ENCODE measurements at places on chromosomes 7 and 10.

DNA sequence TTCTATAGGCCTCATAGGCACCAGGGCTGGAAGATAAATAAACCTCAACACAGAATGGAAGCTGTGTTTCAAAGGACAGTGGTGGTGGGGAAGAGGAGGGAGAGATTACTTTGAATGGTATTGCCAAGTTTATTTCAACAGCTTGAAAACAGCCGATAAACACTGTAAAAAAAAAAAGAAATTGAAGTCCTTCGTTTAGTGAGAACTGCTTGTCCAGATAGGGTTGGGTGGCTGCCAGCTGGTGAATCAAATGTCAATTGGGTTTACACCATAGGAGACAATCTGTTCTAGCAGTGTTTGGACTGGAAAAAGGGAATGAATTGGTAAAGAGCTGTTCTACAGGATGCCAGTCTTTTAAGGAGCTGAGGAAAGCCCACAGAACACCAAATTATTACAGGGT is 254.8 kb downstream of the PHF14 start:
- no peak for DNase-seq

GRCh38 chr7:54907981-54908380 is 110.8 kb upstream of the EGFR start:
- DNase-seq, result no peak

DNA sequence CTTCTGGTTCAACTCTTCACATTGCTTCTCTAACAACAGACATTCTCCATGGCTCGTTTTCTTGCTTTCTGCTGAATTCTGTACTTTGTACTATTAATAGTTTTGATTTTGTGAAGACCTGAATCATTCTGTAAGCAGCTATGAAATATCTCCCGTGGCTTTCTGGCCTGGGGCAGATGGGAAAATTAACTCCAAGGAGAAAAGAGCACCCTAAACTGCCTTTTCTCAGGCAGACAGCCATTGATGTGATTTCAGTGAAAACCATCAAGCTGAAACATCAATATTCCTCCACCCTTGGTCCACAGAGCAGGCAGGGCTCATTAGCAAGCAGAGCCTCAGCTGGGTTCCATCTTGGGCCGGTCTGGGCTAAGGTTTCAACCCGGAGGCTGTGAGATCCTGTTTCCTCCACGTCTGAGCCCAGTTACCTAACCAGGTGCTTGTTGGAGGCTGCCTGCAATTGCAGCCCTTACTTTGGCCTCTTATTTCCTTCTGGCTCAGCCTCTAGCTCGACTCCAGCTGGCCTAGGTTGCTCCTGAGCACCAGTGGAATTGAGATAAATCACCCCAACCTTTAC is 21.1 kb upstream of the EZH2 start:
- no peak for DNase-seq

DNA sequence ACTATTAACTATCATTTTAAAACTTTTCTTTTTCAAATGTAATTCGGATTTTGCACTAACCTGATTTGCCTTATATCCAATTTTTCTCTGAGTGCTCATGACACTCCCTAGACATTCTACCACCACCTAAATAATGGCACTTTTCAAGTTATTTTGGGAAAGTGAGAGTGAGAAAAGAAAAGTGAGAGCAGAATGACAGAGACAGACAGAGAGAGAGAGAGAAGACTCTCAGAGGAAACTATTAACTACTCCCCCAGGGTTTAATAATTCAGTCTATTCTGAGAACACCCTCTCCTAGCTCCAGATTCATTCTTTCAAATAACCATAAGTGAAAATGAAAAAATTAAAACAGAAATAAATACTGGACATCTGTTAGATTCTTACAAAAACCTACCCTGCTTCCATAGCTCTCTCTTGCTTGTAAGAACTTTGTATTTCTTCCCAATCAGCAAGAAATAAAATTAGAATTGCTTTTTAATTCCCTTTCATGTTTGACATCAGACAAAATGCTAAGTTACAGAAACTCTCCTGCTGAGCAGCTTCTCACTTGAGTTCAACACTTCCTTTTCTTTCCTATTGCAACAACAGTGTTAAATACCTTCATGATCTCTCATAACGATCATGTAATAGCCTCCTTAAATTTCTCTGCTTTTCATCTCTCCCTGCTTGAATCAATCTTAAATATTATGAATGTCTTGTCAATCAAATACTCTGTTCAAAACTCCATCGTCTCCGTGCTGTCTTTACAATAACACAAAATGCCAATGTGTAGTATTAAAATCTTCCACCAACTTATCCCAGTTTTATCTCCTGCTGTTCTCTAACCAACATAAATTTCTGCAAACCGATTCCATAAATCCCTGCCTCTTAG is 191.7 kb downstream of the SEMA3E start:
- no peak for DNase-seq

GRCh38 chr10:72426986-72427385 is 72.3 kb upstream of the DNAJB12 start:
- DNase-seq, result no peak

GRCh38 chr7:2824026-2824677 is 20.0 kb downstream of the GNA12 start:
- no peak for DNase-seq

GRCh38 chr7:73972614-73973013 is 55.4 kb upstream of the ELN start:
- DNase-seq, result no peak

DNA sequence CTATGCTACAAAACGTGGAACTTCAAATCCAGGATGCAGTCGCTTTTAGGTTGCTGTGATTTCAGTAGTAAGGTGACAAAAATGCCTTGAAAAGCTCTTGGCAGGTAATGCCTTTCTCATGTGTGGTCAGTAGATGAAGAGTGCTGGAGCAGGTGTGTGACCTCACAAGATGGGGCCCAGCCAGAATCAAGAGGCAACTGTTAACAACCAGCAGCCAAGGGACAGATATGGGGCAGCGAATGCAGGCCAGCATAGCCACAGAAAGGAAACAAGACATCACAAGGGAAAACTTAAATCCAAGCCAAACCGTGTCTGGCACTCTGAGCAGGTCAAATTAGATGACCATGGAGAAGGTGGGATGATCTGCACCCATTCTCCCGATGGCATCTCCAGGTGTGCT is 12.3 kb downstream of the HUS1 start:
- DNase-seq, result no peak

DNA sequence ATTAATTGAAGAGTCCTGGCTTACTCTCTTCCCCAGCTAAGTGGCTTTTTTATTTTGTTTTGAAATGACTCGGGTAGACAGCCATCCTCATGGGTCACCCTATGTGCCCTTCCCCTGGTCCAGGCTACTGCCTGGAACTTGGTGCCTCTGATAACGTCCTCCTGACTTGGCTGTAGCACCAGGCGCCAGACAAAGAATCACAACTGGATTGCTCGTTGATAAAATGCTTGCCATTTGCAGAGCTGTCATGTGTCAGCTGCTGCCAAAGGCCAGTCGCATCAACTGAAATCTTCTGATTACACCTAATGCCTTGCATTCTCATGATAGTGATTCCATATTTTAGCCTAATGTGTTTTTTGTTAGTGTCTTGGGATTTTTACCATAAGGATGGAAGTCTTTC is 27.4 kb upstream of the ABLIM1 start:
- DNase-seq, result no peak

GRCh38 chr7:1091644-1092027 is 3.7 kb downstream of the GPER1 start:
- no peak for DNase-seq

DNA sequence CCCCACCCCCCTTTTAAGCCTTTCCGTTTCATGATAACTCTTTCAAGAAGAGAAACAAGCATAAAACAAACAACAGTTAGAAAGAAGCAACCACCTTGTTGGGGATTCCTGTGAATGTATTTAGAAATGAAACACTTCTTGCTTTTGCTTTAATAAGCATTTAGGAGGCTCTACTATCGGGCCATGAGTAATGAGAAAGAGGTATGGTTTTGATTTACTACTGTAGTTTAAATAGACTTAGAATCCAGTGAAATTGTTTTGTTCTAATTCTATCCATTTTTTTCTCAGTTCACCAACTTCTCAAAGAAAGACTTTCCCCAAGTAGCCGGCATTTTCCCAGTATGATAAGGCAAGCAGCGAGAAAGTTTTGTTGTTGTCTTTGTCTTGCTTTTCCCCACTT is 168.7 kb upstream of the HABP2 start:
- DNase-seq, result no peak

Measured in NCI-H2081 treated with DMSO at 0.1 percent for 48 hours (cell line).